GM04503 (cell line): ENCODE measurements at places on chromosomes 2 and 18.

DNA sequence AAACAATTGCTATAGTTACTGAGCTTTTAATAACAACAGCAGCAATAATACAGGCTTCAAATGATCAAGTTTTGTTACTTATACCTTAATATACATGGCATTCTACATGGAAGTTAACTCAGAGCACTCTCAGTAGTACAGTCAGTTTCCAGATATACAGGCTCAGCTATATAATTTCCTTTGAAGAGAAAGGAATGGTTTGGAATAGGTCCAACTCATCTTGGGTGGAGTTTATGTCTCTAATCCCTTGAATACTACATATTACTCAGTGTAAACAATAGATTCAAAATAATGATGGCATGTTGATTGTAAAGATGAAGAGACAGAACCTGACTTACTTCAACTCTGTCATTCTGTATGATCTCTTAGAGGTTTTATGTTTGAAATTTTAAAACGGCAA lies 174.9 kb downstream of the EPHA4 start:
- DNase-seq = no peak

GRCh38 chr18:36782710-36783109 lies 46.1 kb downstream of the TPGS2 start:
- no peak for DNase-seq

- no peak for DNase-seq
Observed at GRCh38 chr2:25938345-25938744, 44.0 kb downstream of the KIF3C start.

GRCh38 chr18:48991676-48992075 lies 40.9 kb upstream of the SMAD7 start:
- DNase-seq = no peak

DNA sequence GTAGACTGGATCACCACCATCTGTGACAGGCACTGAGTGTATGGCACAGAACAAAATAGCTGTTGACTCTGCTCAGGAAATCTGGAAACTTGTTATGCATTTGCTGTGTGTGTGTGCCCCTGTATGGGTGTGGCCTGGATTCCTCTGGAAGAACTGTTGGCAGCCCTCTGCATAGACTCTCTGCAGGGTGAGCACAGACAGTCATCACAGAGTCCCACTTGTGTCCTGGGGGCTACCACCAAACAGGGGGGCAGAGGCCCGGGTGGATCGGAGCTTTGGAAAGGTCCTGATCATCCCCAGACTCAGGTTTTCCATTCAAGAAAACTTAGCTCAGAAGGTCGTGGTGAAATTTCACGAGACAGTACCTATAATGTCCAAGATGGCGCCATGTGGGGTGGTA lies 258.6 kb downstream of the SOX11 start:
- no peak for DNase-seq

DNA sequence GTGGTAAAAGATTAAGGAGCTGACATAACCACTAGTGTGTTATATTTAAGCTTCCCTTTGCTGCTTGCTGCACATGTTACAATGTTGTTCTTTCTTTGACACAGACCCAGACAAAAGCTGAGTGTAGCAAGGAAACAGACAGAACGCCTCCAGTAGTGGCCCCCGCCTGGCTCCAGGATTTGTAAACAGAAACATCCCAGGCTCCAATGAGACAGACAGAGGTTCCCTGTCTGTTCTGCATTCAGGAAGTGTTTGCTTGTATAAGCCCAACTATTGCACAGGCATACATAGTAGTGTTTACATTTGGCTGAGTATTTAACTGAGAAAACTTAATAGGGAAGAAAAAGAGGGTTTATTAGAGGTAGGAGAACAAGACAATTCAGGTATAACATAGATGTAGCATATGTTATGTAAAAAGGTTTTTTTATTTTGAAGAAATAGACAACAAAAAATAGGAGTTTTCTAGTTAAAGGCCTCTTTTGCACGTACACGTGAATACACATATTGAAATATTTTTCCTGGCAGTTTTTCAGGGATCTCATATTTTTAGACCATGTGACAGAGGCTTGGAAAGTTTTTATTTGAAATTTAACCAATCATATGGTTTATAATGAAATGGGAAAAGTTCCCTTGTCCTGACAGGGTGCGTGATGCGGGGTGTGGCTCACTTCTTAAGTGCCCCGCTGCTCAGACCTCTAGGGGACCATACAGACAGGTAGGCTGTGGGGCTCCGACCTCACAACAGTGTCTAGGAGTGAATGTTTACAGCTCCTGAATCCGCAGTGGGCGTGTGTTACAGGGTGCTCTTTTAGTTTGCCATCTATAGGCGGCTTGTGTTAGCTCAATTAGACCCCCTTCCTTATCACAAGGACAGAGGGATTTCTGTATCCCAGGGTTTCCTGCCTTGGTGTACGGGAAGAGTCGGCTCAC lies 118.4 kb downstream of the BMPR2 start:
- DNase-seq = peak; percentile 21

- DNase-seq = peak; percentile 96
Observed at GRCh38 chr2:223047260-223047761, 4.7 kb upstream of the KCNE4 start.

DNA sequence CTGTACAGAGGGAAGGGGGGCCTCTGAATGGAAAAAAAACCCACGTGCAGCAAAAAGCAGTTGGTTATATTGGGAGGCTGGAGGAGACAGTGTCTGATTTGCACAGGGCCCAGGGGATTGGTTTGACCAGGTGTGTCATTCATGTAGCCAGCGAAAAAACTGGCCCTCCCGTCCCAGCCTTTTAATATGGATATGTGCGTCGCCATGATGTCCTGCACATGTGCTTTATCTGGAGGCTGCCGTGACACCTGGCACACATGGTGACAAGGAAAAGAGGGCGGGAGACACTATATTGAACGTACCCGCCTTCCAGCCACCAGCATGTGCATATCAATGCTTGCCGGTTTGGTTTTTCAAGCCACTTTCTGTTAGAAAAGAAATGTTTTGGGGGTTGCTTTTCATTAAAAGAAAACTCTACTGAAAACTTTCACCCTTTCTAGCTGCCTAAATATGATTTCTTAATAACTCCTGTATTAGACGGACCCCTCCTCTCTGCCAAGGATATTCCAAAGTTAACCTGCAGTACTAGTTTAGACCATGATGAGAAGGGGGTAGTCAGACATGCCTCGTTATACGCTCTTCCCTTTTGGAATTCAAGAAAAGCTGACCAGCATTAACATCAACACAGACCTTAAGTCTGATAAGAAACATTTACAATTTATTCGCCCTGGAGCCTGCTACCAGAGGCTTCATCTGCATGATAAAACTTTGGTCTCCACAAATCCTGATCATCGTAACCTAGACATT lies 16.2 kb downstream of the SLC25A52 start:
- DNase-seq = no peak

GRCh38 chr2:197212344-197213262 lies 98.0 kb downstream of the ANKRD44 start:
- no peak for DNase-seq

DNA sequence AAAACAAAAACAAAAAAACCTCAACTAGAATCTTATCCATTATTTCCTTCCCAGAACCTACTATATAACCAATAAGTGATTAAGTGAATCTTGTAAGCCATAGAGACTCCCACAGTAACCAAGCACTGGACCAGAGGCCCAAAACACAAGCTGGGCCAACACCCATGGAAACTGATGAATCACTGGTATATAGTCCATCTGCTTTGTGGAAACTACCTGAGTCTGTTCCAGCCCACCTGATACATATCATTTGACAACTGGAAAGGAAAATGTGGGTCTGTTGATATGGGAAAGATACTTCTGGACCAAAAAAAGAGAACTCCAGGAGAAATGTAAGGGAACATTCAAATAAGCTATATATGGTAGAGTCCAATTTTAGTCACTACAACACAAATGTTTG lies 252.8 kb downstream of the MREG start:
- DNase-seq = no peak

- DNase-seq = no peak
Observed at GRCh38 chr2:5826979-5827655, 134.9 kb downstream of the SOX11 start.

GRCh38 chr2:169081551-169081950 lies 12.2 kb downstream of the DHRS9 start:
- no peak for DNase-seq

DNA sequence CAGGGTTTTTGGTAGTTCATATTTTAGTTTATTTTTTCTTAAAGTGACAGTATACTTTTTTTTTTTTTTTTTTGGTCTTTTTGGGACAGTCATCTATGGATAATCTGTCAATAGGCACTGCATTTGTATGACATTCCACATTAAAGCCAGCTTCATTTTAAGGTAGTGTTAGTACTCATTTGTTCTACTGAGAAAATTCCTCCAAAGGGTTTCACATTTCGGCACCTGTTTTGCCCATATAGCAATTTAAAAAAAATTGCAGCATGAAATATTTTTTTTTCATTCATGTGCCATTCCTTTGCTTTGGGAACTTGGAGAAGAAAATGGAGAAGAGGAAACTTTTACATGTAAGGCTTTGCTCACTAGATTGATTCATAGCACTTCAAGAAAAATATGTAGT lies 276.3 kb upstream of the TCF4 start:
- no peak for DNase-seq

DNA sequence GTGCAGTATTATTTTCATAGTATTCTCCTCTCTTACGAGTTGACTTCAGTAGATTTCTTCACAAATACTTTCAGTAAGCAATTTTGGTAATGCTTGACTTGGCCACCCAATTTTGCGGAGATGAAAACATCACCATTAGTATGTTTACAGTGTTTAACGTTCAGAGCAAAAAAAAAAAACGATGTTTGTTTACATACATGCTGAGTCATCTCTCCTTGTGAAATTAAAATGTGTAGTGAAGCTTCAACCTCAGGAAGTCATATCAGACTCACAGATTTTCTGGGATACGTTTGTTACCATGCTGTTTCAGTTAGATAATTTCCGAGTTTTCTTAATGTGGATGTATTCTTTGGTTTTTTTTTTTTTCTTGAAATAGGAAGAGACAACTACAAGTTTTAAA lies 100.1 kb downstream of the CTNNA2 start:
- no peak for DNase-seq

GRCh38 chr2:63842149-63843061 lies 709 bp downstream of the UGP2 start:
- DNase-seq = no peak

DNA sequence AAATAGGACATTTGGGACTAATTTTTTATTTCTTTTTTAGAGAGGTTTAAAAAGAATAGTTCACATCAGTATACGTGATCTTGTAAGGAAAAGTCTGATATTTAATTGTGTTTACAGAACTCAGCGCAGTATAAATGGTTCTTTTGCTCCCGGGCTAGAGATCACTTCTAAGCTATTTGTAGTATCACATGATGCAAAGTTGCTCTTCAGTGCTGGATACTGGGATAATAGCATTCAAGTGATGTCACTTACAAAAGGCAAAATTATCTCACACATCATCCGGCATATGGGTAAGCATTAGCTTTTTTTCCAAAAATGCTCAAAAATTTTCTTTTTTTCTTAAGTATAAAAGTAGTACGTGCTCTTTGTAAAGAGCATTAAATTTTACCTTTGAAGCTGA lies 37.4 kb upstream of the CYP20A1 start:
- no peak for DNase-seq

DNA sequence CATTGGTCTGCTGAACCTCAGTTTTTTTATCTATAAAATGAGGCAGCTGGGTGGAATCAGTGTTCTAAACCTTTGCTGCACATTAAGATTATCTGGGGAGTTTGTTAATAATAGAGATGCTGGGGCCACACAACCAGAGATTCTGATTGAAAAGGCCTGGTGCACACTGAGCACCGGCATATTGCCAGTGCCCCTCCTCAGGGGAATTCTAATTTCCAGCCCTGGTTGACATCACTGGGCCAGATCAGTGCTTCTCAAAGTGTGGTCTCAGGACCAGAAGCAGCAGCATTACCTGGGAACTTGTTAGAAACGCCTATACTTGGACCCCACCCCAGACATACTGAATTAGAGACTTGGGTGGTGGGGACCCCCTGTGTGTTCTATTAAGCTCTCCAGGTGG lies 112.5 kb downstream of the SETBP1 start:
- DNase-seq = no peak

- DNase-seq = no peak
Observed at GRCh38 chr2:172053486-172053885, 31.8 kb upstream of the DLX1 start.

- DNase-seq = no peak
Observed at GRCh38 chr18:7766817-7767216, 199.7 kb downstream of the PTPRM start.

- no peak for DNase-seq
Observed at GRCh38 chr2:133599811-133600210, 31.5 kb upstream of the NCKAP5 start.

DNA sequence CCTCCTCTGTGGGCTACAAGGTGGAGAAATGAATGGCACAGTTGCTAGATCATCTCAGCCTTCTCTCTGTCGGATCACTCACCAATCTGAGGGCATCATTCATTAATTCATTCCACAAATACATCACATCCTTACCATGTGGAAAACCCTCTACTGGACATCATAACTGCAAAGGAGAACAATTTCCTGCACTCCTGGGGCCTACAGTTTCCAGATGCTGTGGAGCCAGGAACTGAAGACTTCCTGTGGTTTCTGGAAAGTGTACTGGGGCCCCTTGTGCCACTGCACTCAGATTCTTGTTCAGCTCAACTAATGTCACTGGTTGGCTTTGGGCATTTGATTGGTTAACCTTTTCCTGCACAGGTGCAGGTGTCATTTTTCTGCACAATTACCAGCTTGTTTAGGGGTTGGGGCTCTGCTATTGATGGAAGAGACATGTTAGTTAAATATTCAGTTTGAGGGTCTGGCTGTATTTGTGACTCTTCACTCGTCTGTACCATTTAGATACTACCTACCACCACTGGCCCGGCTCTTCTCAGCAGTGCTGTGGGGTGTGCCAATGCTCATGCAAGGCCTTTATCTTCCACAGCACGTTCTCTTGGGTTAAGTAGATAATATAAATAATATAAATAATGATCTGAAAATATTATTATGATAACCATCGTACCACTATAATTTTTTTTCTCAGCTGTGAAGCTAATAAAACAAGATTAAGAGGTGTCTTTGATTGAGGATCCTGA lies 427.3 kb downstream of the TSN start:
- no peak for DNase-seq
